ENCODE measurements at places on chromosomes 12 and 14.

GRCh38 chr12:104448451-104448850, 8.3 kb upstream of the CHST11 start:
- DNase-seq = no peak

- no peak for DNase-seq
Measured at GRCh38 chr12:26966842-26967241, 28.6 kb downstream of the FGFR1OP2 start.

GRCh38 chr12:75990189-75990912, 41.2 kb downstream of the PHLDA1 start:
- DNase-seq = no peak

DNA sequence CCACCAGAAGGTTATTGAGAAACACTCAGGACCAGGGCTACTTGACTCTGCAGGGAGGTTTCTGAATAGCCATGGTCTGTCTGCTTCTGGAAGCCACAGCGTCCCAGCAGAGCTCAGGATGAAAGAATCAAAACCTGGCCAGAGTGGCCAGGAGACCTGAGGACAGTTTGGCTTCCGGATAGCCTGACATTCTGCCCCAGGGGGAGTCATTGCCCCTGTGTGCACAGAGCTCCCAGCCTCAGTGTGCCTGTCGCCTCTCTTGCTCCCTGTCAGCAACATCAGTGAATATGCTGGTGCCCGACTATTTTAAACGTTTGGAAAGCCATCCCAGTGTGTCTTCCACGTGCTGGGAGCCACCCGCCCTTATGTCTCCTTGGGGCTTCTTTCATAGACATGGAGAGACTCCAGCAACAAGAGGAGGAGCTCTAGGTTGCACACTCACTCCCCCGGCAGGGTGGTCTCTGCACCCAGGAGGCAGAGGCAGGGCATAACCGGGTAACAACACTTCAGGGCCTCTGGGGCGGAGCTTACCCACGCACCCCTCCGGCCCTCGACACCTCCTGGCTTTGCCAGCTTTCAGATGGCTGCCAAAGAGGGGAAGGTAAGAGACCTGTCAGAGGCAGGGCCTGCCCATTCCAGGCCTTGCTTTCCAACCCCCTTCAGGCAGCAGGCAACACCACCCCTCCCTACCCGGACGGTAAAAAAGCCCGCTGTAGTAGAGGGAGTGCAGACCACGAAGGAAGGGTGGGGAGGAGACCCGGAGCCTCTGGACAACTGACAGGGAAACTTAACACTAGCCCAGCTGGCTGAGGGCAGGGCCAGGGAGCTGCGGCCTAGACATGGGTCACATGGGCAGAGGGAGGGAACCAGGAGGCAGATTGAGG, 19.0 kb upstream of the SLC6A12 start:
- peak; percentile 80 for DNase-seq

DNA sequence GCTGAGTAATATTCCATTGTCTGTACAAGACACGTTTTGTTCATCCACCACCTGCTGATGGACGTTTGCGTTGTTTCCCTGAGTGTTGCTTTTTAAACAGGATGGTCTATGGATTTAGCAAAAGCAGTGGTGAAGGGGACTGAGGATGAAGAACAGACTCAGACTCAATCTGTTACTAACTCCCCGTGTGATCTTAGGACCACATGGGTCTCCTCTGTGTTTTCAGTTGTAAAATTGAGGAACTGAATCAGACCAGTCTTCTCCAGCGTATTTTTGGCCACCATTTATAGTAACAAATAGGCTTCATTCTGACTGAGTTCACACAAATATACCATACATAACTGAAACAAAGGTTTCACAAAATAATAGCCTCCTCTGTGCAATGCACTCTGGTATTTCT, 85.6 kb downstream of the FOXN3 start:
- DNase-seq = no peak

DNA sequence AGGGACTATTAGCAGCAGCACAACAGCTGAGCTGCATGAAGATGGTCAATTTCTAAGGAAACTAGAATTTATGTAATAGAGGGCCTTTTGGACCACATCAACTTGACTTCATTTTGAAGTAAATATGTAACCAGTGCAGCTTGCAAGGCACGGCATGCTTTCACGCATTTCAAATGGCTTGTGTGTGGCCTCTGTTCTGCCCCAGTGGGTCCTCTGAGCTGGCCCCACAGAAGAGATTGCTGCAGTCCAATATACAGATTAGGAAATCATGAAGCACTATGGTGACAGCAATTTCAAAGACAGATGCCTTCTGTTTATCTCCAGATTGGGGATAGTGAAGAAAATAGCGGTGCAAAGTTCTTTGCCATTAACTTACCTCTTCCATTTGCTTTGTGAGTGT, 101.4 kb downstream of the PDZRN4 start:
- no peak for DNase-seq

DNA sequence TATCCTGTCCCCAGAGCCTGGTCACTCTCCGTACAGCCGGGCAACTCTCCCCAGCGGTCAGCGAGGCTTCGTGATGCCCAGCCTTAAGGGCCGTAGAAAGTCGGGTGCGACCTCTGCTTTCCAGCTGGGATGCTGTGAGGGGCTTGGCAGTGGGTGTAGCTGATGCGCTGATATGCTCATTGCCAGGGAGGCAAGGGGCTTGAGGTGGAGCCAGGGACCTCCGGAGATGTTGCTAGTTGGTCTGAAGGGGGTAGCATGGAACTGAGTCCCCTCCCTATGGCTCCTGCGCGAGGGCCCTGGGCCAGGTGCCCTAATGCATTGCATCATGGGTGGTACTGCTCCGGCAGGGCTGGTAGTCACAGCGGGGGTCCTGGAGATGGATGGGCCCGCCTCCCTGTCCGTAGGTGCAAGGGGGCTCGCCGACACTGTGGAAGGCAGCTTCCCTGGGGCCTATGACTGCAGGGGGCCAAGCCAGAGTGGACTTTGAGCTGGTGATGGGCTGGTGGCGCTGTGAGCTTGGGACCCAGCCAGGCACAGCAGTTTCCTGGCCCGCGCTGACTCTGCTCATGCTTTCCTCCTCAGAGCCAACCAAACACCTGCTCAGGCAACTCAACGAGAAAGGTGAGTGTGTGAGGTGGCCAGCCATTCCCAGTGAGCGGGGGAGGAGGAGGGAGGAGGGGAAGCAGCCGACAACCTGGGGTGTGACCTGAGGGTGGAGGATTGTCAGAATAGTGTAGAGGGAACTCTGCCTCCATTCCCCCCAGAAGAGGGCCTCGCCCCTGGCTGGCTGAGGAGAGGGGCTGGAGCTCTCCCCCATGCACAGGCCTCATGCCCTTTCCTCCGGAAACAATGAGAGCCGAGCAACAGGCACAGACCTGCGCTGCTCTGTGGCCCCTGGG, 32.3 kb downstream of the PLEKHG3 start:
- no peak for DNase-seq

- DNase-seq = no peak
Measured at GRCh38 chr12:38775457-38775856, 129.9 kb downstream of the CPNE8 start.

DNA sequence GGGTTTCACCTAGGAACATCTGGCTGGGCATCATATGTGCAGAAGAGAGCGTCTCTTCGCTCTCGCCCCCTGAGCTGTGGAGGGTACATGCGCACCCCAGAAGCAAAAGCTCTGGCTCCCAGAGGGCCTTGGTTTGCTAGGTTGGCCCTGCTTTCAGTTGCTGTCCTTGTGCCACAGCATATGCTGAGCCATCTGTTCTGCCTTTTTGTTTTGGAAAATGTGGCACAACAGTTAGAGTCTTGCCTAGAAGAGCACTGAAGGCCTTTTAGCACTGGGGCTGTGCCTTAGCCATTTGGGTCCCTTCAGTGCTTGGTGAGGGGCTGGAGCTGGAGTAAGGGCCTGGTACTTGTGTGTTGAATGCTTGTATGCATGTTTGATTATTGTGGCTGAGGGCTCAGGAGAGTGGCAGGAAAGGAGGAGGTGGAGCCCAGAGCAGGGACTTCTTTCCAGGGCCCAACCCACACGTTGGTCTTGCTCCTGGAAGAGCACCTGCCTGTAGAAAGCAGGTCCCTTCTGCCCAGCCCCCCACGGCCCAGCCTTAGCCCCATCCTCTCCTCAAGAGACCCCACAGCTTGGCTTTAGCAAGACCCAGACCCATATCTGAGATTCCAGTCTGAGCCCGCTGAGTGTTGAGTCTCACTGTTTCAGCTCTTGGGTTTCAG, 113.7 kb downstream of the SLC25A47 start:
- DNase-seq = no peak

- DNase-seq = no peak
Measured at GRCh38 chr14:20116748-20117147, 6.2 kb downstream of the OR4K17 start.

DNA sequence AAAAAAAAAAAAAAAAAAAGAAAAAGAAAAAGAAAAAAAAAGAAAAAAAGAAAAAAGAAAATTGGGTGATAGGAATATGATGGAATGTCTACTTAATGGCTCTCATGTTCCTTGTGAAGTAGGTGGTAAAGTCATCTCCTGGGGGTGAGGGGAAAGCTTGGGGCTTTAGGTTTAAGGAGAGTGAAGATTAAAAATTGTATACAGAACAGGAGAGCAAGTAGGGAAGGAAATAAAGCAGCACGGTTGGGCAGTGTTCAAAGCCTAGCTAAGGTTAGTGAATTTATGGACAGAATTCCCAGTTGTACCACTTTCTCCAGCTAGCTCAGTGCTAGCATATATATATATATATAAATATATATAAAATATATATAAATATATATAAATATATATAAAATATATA, 40.0 kb upstream of the SLC2A13 start:
- DNase-seq = no peak

Data from HL-60 (cell line).